ENCODE measurements at places on chromosomes 6 and 20.

GRCh38 chr6:166530211-166531095 is 56.0 kb downstream of the RAMACL start:
- no peak for DNase-seq

- no peak for DNase-seq
These were observed 10.2 kb upstream of the TGM3 start for GRCh38 chr20:2285613-2286012.

DNA sequence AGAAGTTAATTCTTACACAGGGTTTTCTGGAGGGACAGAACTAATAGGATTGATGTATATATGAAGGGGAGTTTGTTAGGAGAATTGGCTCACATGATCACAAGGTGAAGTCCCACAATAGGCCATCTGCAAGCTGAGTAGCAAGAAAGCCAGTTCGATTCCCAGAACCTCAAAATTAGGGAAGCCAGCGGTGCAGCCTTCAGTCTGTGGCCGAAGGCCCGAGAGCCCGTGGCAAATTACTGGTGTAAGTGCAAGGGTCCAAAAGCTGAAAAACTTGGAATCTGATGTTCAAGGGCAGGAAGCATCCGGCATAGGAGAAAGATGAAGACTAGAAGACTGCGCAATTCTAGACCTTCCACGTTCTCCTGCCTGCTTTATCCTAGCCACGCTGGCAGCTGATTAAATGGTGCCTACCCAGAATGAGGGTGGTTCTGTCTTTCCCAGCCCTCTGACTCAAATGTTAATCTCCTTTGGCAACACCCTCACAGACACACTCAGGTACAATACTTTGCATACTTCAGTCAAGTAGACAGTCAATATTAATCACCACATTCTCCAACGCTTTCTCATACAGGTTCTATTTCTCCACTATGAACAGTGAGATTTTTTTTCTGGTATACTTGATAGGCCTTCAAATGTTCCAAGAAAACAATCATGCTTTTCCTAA is 357.0 kb downstream of the LAMA2 start:
- DNase-seq, result no peak

GRCh38 chr20:19375395-19375794 is 163.0 kb downstream of the SLC24A3 start:
- no peak for DNase-seq

- no peak for DNase-seq
These were observed 35.5 kb upstream of the TMX4 start for GRCh38 chr20:8055096-8055495.

DNA sequence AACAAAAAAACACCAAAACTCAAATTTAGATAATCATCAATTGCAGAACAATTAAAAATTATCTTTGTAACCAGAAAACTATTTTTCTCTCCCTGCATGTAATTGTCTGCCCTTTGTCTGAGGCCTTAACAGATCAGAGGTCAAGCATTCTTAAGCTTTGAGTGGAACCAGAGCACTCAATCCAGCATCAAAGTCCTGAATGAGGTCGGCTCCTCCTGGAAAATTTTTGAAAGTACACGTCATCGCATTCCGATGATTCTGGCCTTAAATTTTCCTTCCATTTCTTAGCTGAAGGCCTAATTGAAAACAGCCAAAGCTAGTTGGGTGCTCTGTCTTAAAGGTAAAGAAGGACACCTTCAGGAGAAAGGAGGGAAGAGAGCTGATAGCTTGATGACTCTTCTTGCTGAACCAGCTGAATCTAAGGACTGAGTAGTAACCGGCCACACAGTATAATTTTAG is 510.2 kb upstream of the SULF2 start:
- no peak for DNase-seq

DNA sequence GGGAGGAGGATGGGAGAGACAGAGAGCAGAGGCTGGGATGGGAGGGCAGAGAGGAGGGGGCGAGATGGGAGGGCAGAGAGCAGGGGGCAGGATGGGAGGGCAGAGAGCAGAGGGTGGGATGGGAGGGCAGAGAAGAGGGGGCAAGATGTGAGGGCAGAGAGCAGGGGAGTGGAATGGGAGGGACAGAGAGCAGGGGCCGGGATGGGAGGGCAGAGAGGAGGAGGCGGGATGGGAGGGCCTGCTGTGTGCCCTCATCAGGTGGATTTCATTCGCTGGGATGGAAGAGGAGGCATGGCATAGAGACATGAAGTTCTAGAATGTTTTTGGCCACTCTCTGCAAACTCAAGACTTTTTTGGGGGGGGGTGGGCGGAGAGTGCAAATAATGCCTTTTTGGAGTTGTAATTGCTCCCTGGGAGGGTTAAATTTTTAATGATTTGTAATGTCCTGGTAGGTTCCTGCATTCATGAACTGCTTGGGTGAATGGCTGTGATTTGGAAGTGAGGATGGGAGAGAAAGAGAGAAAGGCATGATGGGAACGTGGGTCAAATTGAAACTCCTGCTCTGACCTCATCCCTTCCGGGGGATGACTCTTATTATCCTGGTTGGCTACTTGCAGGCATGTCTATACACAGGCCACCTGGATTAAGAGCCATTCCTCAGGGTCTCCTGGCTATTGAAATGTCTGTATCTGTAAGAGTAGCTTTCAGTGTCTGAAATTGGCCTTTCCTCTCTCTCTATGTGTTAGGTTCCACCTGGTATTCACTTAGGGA is 162.4 kb upstream of the AGPAT4 start:
- no peak for DNase-seq

DNA sequence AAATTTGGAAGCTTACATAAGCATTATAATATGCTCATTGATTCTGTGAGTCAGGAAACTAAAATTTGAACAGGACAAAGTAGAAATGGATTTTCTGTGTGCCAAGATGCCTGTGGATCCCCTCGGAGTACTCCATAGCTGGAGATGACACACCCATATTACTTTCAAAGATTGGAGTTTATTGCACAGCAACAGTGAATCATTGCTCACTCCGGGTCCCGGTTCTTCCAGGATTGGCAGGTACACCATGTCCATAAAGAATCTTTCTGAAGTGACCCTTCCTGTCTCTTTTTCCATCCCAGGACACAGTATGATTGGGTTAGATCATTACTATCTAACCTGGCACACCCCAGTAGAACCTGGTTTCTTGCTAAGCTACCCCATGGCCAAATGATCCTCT is 2.7 kb upstream of the BTN2A2 start:
- DNase-seq, result no peak

- DNase-seq, result no peak
These were observed 18.1 kb upstream of the ATRN start for GRCh38 chr20:3452690-3453089.

DNA sequence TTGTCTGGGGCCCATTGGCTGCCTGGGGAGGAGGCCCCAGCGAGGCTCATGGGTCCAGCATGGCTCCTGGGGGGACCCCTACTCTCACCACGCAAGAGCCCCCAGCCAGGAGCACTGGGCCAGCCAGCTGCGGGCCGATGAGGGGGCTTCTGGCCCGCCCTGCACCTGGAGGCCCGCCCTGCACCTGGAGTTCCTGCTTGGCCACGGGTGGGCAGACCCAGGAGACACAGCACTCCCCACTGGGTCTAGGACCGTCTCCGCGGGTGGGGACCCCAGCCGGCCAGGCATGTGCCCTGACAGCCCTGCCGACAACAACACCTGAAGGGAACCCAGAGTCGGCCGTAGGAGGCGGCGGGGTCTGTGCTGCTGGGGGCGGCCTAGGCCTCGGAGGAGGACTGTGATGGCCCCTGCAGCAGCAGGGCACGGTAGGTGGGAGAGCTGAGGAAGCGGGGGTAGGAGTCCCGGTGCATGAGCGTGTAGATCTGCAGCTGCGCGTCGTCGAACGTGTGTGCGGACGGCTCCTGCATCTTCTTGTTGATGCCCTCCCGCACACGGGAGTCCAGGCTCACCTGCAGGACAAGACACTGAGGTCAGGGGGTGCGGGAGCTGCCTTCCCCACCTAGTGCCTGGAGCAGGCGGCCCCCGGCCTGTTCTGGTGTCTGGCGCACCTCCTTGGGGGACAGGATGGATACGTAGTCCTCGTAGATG is 5.7 kb downstream of the RGS19 start:
- DNase-seq, result no peak

- no peak for DNase-seq
These were observed 211.2 kb upstream of the PMEPA1 start for GRCh38 chr20:57920971-57921370.

- DNase-seq, result no peak
These were observed 356.3 kb upstream of the HSF2 start for GRCh38 chr6:122042960-122043735.

GRCh38 chr6:78842953-78843352 is 24.4 kb upstream of the IRAK1BP1 start:
- DNase-seq, result no peak

DNA sequence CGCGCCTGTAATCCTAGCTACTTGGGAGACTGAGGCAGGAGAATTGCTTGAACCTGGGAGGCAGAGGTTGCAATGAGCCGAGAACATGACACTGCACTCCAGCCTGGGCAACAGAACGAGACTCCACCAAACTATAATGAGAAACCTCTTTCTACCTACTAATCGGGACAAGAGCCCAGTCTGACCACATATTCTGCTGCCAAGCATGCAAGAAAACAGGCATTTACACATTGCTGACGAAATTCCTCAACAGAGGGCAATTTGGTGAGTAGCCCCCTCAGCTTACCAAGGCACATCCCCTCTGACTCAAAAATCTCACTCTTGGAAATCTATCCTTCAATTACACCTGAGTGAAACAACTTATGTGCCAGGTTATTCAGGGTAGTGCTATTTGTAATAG is 81.2 kb downstream of the SLC23A2 start:
- no peak for DNase-seq

GRCh38 chr6:107957308-107957908 is 600 bp downstream of the SEC63 start:
- DNase-seq, result peak; percentile 78

- no peak for DNase-seq
These were observed 5.9 kb upstream of the CPXM1 start for GRCh38 chr20:2806351-2806701.

DNA sequence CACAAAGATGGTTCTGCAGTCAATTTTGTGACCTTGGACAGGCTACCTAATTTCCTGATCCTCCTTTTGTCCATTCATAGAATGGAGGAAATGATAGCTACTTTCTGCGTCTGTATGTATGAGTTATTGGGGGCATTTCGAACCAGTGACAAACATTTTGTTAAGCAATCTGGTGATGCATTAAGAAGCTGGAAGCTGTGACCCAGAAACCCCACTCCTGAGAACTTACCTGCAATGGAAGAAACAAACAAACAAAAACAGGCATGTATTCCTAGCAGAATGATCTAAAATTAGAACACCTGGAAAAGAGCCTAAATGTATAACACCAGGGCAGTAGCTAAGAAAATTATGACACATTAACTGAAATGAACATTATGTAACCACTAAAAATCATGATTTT is 33.4 kb upstream of the PRND start:
- DNase-seq, result no peak

DNA sequence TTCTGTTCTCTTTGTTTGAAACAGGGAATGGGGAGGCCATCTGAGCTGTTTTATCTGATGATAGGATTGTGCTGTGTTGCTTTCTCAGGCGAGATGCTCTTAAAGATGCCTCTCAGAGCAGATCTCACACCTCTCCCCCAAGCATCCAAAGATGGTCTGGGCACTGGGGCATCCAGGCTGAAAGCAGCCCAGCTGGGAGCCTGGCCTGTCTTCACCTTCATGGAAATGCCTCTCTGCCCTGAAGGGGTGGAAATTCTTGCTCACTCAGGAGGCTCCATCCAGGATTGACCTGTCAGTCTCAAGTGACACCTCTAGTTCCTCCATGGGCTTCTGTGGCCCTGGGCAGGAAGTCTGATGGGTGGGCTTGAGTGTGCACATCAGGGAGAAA is 86.4 kb downstream of the TCP11 start:
- no peak for DNase-seq

- no peak for DNase-seq
These were observed 31.3 kb upstream of the PDE10A start for GRCh38 chr6:165694296-165694695.

GRCh38 chr20:15708984-15709598 is 864.2 kb downstream of the KIF16B start:
- DNase-seq, result peak; percentile 41

GRCh38 chr6:26246553-26246952 is 118.4 kb upstream of the BTN3A2 start:
- DNase-seq, result no peak

- DNase-seq, result no peak
These were observed 154.9 kb downstream of the FOXA2 start for GRCh38 chr20:22429175-22430153.

- DNase-seq, result no peak
These were observed 16.8 kb upstream of the DCBLD1 start for GRCh38 chr6:117465691-117466090.

- no peak for DNase-seq
These were observed 19.9 kb upstream of the HFE start for GRCh38 chr6:26067367-26067766.

DNA sequence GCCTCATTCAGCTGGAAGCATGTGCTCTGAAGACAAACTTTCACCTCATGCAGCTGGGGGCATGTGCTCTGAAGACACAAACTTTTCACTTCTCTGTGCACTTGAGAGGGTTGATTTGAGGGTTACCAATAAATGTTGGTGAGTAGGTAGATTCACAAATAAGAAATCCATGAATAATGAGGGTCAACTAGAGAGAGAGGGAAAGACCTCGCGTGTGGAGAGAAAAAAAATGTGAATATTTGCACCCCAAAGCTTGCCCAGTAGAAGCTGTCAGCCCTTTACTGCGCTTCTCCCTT is 43.4 kb downstream of the PSMB1 start:
- DNase-seq, result no peak

DNA sequence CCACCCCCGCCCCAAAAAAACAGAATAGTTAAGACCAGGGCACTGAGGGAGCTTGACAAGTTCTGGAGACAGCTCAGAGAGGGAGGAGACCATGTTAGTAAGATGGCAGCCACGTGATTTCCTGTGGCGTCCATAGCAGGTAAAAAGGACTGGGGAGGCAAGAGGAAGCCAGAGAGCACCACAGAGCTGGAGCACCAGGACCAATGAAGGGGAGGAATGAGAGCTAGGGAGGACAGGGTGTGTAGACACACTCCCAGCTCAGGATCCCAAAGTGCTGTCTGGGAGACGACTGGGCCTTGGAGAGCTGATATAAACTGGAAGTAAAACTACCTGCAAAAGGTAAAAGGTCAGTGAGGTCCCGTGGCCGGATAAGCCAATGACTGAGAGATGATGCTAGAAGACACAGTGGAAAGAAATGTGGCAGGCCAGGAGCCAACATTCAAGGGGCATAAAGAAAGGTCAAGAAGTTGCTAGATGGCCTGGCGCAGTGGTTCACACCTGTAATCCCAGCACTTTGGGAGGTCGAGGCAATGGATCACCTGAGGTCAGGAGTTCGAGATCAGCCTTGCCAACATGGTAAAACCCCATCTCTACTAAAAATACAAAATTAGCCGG is 39.0 kb downstream of the SLC23A2 start:
- peak; percentile 64 for DNase-seq

- no peak for DNase-seq
These were observed 49.8 kb downstream of the IRF4 start for GRCh38 chr6:441126-441920.

GRCh38 chr6:158567152-158567551 is 7.3 kb downstream of the TMEM181 start:
- no peak for DNase-seq

GRCh38 chr6:53744321-53744720 is 50.5 kb upstream of the LRRC1 start:
- DNase-seq, result no peak

- DNase-seq, result no peak
These were observed 12.7 kb upstream of the SENP6 start for GRCh38 chr6:75588948-75589347.

- DNase-seq, result peak; percentile 26
These were observed 474.9 kb upstream of the AGPAT4 start for GRCh38 chr6:161748535-161749416.
